Cerebellar nuclear complex (tissue), 1 donor: ENCODE measurements at places on chromosomes 3 and 15.
A peak's percentile ranks its signal among the peaks of the same experiment; 100 is the strongest.

DNA sequence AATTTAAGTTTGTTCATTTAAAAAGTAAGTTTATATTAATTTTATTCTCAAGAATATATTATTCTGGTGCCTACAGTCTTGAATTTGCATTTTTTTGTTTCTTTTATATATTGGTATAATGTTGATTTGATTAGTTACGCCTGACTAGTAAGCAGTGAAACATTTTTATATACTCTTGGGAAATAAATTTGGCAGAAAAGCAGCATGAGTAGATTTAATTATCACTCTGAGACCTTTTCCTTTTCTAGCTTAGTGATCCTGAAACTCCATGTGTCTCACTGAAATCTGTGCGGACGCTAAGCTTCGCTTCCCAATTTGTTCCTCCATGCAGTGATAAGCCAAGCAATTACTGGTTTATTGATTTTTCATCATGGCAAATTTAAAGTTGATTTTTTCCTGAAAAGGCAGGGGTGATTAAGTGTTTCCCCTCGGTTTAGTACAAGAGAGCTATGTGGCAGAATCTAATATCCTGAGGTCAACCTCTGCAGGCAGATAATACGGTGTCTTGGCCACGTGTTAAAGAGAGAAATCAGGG is 87.2 kb upstream of the MLF1 start:
- no peak for DNase-seq

- DNase-seq: no peak
Measured at GRCh38 chr3:194201953-194202666, 66.2 kb downstream of the HES1 start.

- no peak for DNase-seq
Measured at GRCh38 chr3:172519740-172520139, 3.5 kb downstream of the TNFSF10 start.

DNA sequence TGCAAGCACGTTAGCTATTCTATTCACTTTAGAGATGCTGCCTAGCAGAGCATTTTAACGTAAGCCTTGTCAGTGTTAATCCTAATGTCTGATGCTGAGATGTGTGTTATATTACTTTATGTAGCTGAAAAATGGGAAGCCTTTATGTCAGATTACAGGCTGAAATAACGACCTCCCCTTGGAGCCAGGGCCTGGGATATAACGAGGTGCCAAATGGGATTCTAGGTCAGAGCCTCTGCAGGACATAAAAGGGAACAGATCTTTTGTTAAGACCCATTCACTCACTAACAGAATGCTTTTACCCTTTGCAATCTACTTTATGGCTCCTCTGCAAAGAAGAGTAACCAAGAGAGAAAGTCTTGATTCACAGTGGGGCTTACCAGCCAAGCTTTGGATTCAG is 815.5 kb upstream of the CFAP20DC start:
- no peak for DNase-seq

DNA sequence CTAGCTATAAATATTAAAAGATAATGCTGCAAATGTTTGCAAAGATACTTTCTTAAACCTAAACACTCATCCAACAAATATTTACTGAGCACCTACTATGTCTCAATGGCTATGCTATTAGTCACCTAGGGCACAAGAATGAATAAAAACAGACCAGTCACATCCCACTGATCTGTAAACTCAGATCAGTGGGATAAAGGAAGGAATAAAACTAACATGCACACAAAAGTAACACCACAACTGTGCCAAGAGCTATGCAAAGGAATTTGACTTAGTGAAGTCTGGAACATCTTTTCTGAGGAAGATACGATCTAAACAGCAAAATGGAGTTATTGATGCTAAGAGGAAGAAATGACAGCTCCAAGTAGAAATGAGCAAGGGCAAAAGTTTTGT is 56.6 kb downstream of the CBLB start:
- DNase-seq: no peak

GRCh38 chr15:62119874-62120273 is 45.2 kb downstream of the C2CD4B start:
- no peak for DNase-seq

GRCh38 chr15:66775127-66776105 is 73.4 kb downstream of the SMAD6 start:
- DNase-seq: no peak

DNA sequence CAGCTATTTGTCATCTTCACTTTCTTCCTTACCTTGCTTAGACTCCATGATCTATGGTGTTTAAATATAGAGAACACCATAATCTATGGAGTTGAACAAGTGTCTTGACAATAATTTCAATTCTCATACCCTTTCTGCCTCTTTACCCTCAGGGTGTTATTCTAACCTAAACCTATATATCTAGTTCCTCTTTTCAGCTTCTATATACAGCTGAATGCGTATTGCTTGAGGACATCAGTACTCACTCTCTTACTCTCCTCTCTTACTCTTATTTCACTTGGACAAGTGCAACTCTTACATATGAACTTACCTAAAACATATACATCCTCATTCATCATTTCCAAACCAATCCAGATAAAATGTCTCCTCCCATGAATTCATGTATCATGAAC is 187.1 kb downstream of the RAP2B start:
- DNase-seq: no peak

- DNase-seq: no peak
Measured at GRCh38 chr3:111616417-111617105, 21.4 kb upstream of the ZBED2 start.

- DNase-seq: no peak
Measured at GRCh38 chr15:29149738-29150075, 119.9 kb downstream of the NSMCE3 start.

DNA sequence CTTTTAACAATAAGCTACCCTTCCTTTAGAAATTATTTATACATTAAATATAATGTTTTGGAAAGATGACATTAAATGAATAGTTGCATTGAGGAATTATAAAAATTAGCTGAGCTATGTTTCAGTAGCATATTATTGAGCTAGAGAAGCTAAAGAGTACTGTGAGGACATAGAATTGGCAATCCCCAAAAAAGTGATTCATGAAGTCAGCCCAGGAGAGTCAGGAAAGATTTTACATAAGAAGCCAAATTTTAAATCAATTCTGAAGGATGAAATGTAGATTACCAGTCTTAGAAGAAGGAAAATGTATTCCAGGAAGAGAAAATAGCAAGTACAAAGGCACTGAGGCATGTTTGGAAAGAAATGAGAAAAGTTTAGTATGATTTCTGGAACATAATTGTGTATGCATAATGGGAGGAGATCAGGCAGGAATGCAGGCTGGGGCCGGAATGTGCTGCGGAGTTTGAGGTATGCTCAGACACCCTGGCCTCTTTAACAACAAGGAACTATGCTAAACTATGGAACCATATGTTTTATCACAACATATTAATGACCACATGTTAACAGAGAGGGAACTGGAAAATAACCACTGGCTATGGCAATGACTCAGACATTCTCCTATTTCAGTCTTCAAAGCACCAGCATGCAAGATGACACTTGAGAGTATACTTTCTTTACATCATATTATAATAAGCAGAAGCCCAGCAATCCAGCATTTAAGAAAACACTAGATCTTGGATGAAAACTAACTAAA is 103.3 kb upstream of the COL8A1 start:
- no peak for DNase-seq

DNA sequence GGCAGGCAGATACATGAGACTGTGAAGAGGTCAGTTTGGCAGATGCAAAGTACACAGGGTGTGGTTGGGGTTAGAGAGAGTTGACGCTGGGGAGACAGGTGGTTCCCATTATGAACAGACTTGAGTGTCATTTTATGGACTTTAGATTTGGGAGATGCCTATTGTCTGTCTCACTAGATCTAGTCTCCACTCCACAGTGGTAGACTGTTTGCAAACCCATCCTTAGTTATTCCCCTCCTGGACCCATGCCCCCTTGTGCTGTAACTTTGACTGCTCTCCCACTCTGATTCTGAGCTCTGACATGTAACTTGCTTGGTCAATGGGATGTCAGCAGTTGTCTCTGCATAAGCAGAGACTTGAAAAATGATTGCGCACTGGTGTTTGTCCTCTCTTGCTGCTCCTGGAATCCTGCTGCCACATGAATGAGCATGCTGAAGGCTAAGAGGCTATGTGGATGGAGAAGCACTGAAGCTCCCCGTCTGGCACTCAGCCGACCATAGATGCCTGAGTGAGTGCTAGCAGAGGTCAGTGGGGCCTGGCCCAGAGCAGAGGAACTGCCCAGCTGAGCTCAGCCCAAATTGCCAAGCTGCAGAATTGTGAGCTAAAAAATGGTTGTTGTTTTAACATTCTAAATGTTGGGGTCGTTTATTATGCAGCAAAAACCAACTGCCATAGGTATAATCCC is 88.2 kb downstream of the FAM43A start:
- no peak for DNase-seq

DNA sequence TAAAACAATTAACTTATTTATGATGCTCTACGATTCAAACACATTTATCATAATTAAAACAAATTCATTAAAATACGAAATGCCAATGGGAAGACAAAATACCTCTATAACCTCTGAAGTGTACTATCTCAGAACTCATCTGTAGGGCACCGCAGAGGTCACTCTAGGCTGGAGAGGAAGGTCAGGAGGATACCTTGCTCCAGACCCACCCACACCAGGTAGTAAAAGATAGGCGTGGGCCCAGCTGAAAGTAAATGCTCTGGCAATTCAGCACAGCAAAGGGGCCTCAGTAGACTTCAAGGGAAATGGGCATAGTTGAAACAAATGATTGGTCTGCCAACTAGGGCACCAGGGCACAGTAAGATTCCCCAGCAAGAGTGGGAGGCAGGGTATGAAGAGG is 26.0 kb upstream of the SPPL2A start:
- DNase-seq: no peak

GRCh38 chr15:82106679-82107078 is 60.9 kb upstream of the MEX3B start:
- no peak for DNase-seq

DNA sequence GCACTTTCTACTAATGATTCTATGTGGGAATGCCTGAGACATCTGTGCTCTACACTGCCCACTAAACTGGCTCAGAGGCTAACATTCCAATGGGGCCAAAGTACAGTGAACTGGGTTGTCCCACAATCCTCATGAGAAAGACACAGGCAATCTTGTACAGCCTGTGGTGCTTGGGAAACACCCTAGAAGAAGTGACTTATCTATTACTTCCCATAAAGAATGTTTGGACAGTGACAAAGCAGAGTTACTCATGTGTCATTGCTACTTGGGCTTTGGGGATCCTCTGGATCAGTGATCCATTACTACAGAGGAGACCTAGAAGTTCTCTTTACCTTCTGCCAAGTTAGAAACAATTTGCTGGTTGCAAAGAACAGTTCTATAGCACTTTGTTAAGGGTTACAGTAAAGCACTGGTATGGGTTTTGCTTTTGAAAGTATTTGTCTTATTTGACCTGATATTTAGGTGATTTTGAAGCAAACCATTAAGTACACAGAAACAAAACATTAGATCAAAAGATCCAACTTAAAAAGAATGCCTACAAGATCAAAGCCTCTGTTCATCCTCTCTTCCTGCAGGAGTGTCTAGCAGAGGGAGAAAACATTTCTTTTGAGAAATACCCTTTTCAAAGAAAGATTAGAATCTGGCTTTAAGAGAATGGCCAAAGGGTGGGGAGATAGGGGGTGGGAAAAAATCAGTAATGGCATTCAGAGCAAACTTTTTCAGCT is 75.8 kb downstream of the CTNNB1 start:
- DNase-seq: no peak

DNA sequence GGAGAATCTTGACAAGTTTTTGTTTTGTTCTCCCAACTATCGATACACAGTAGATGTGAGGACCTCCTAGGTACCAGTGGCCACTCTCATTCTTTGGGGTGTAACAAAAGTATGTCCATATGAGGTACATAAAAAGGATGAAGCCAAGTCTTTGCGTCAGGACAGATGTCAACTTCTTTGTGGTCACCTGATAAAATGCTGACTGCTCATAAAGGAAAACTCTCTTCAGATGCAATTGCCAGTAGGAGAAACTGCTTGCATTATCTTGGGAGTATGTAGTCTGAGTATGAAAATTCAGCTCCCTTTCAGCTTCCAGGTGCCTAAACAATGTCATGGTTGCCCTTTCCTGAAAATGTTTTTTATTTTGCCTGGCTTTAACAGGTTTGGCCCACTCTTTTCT is 123.8 kb upstream of the GOLIM4 start:
- no peak for DNase-seq

GRCh38 chr3:112338021-112338726 is 5.2 kb downstream of the CD200 start:
- DNase-seq: no peak

- DNase-seq: no peak
Measured at GRCh38 chr3:171270541-171270940, 189.7 kb downstream of the TNIK start.

- peak; percentile 20 for DNase-seq
Measured at GRCh38 chr3:196073255-196073753, 8.6 kb downstream of the TFRC start.

- DNase-seq: no peak
Measured at GRCh38 chr3:70556056-70556455, 243.6 kb upstream of the MDFIC2 start.

DNA sequence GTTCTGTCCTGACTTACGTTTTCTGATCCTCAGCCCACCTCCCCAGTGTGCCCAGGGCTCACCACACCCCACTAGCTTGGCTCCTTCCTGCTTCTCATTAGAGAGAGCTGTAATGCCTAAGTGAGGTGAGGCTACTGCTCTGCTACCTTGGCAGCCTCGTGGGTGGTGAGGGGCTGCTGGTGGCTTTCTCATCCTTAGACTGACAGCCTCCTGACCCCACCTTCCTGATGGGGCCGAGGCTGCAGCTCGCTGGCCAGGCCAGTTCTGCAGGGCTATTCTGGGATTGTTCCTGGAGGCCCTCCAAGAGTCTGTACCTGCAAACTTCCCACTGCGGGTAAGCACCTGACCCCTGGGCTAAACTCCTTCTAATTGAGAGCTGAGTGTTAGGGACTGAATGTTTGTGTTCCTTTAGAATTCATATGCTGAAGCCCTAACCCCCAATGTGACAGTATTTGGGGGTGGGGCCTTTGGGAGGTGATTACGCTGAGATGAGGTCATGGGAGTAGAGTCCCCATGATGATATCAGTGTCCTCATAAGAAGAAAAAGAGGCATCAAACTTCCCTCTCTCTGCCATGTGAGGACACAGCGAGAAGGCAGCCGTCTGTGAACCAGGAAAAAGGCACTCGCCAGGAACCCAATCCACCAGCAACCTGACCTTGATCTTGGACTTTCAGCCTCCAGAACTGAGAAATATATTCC is 38.1 kb upstream of the IQSEC1 start:
- no peak for DNase-seq

GRCh38 chr3:102189956-102190723 is 244.7 kb upstream of the ZPLD1 start:
- DNase-seq: no peak

DNA sequence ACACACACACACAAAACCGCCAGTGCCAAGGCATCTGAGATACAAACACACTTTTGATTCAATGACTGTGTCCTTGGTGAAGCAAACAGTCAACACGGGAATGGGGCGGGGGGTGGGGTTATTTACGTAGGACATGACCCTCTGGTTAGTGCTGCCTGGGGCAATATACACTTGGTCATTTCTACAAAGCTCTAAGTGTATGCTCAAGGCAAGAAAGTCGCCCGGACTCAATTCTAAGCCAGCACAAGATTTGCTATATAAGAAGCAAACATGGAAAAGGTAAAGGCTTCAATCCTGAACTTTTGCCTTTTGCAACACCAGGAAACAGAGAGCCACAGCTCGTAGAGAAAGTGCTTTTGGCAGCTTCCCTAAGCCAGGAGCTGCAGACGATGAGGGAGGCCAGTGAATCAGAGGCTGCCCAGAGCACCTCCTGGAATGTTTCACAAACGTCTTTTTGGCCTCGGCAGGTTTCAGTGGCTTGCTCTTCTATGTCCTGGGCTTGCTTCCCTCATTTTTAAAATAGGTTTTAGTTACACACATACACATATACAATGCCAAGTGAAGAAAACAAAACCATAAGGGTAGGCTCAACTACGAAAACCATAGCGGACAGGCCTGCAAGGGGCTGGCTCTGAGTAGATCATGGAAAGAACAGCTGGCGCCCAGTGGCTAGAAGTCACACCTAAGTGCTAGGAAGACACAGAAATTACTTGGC is 73.6 kb downstream of the TM4SF4 start:
- DNase-seq: no peak
